ENCODE measurements at places on chromosomes 2 and 18. TPM values are rescaled to one million over a fixed set of nuclear protein-coding genes. Genes with fewer than 3 reads are reported as not detected.

DNA sequence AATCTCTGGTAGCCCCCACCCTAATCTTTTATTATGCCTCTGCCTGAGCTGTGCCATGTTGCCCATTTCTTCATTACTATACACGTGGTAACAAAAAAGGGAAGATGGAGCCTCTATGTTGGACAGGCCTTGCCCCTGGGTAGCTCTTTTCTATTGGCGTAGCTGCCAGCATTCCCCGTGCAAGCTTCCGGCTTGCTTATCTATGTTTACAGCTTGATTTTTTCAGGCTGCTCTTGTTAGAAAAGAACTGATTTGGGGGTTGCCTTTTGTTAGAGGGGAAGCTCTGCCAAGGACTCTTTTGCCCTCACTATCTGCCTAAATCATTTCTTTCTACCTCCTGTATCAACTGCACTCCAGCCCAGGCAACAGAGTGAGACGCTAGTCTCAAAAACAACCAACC, 45.5 kb upstream of the ZSWIM2 start:
- no peaks in the 10 kb centered on the region for H3K36me3 ChIP-seq
- no peak overlapping the region for H3K4me3 ChIP-seq
- no peak for DNase-seq
- no peak overlapping the region for H3K27ac ChIP-seq
- H3K4me1 ChIP-seq = peaks cover 7% of the 10 kb centered on the region
- H3K27me3 ChIP-seq = no peaks in the 10 kb centered on the region

GRCh38 chr2:111250448-111251030, 129.8 kb downstream of the BCL2L11 start:
- H3K36me3 ChIP-seq = peaks cover 3% of the 10 kb centered on the region
- no peak for DNase-seq
- H3K27me3 ChIP-seq = no peaks in the 10 kb centered on the region
- H3K4me3 ChIP-seq = no peak overlapping the region
- no peak overlapping the region for H3K27ac ChIP-seq

DNA sequence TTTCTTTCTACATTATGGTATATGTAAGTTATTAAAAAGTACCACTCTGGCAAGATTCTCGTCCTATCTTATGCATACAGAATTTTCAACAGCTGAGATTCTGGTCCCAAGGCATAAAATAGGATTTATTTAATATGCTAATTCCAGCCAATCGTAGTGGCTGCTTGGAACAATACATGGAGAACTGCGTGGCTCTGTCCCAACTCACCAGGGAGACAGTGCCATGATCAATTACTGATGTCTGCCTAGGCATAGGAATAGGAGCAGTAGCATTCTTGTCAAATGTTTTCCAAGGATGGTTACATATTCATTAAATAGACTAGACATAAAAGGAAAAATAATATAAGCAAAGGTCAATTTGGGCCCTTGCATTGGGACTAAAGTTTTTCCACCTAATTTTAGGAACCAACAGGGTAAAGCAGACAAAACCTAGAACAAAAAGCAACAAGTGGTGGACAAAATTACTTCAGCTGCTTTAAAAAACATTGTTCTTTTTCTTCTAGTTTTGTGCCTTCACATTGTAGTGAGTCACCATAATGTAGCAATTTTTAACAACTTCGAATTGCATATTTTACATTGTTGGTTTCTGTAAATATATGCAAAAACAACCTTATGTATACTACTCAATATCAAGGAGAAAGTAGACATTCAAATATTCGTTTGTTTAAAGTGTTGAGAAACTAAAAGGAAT, 232.8 kb upstream of the ATP5MC3 start:
- no peaks in the 10 kb centered on the region for H3K36me3 ChIP-seq
- no peak for DNase-seq
- H3K27me3 ChIP-seq = no peaks in the 10 kb centered on the region
- H3K4me1 ChIP-seq = no peaks in the 10 kb centered on the region
- no peak overlapping the region for H3K4me3 ChIP-seq
- H3K27ac ChIP-seq = no peak overlapping the region

GRCh38 chr2:191747170-191747530, 69.2 kb downstream of the NABP1 start:
- DNase-seq = no peak
- H3K27ac ChIP-seq = no peak overlapping the region
- H3K4me1 ChIP-seq = no peaks in the 10 kb centered on the region
- no peak overlapping the region for H3K4me3 ChIP-seq
- H3K27me3 ChIP-seq = no peaks in the 10 kb centered on the region

Gene CNTNAP5
- total RNA-seq = not detected
